Sigmoid colon (tissue), 7 donors: ENCODE measurements at places on chromosomes 16 and 17.

DNA sequence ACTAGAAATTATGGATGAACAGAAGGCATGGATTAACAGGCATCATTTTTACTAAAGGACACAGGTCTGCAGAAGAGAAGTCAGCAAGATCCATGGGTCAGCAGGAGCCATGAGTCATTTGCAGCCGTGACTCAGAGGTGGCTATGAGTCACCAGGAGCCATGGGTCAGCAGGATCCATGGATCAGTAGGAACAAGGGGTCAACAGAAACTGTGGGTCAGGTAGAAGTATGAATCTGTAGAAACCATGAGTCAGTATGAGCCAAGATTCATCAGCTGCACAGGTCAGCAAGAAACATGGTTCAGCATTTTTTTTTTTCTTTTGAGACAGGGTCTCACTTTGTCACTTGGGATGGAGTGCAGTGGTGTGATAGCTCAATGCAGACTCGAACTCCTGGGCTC, 58.2 kb upstream of the HS3ST4 start:
- DNase-seq: no peak

DNA sequence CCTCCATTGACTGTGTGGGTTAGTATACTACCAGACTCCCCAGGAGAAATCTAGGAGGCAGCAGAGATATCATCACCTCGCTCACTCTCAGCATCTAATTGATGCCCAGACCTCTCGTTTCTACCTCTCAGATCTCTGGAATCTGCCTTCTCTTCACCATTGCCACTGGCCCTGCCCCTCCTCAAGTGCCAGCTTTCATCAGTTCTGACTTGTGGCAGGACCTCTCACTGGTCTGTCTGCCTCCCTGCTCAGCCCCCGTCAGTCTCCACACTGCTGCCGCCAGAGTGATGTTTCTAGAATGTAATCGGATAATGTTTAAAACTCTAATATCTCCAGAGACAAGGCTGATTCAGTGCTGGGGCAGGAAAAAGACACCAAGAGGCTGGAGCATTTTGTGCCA, 15.2 kb downstream of the GAN start:
- no peak for DNase-seq

DNA sequence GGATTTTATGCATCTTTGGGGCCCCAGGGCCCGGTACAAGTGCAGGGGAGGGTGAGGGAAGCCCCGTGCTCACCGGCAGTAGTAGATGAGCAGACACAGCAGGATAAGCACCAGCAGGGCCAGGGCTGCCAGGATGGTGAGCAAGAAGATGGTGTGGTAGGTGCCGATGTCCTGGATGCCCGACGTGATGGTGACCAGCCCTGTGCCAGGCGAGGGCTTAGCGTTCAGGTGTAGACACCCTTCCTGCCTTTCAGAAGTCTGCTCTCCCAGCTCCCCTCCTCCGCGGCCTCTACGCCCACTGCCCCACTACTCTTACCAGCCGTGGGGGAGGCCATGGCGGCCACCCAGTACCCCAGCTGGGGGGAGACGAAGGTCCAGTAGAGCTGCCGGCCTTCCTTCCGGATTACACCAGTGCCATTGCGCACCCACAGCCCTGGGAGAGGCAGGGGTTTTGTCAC, 8.0 kb downstream of the FAM171A2 start:
- DNase-seq: no peak

GRCh38 chr17:76174037-76174436, 33.0 kb upstream of the FOXJ1 start:
- DNase-seq: no peak

DNA sequence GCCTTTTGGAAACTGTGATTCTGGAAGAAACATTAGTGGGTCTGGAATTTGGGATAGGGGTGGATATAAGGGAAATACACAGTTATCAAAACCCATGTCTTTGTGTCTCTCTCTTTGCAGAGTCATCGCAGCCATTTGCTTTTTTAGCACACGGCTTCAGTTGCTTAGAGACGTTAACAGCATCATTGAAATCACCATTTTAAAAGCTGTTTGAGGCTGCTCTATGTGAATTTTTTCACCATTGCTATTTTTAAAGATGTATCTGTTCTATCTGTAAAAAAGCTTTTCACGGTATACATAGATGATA, 47.3 kb downstream of the OMG start:
- no peak for DNase-seq

DNA sequence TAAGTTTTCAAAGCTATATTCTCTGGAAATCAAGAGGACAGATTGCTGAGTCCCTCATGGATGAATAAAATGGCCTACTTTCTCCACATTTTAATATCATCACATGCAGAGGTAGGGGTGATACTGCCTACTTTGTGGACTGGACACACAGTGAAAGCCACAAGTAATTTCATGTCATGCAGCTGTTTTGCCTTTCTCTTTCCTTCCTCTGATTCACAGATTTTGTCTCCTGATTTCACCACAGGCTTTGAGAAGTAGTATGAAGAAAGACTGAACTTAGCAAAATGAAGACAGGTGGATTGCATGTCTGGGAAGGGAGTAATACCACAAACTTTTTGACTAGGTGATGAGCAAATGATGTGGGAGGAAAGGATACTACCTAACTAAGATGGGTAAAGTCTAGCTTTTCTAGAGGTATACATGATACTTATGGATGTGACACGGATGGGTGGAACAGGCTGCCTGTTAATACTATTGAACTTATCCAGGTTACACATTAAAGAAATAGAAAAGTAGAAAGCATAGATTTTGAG, 478.4 kb upstream of the GOT2 start:
- DNase-seq: no peak

DNA sequence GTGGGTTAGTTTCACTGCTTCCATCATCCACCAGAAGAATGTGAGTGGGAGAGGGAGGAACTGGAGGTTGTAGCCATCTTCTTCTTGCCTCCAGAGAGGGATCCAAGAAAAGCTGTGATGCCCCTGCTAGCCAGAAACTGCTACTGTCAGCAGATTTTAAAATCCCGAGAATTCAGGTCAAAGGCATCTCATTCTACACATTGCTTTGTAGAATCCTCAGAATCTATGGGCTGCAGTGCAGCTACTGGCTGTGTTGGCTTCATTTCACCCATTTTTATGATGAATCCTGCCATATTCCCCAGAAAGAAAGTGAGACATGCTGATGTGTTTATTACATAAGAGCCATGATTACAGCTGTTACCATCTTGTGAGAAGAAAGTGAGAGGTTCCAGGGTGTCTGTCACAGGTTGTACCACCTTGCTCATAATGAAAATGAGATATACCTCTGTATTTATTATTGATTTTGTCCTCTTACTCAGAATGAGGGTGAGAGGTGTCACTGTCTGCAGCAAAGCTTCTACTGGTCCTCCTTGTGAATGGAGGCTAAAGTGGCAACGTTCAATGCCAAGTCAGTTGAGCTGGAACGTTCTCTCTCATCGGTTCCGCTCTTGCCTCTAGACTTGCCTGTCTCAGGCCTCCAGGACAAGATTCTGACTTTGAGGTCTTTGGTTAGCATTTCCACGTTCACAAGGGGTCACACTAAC, 50.1 kb upstream of the MYH10 start:
- no peak for DNase-seq

DNA sequence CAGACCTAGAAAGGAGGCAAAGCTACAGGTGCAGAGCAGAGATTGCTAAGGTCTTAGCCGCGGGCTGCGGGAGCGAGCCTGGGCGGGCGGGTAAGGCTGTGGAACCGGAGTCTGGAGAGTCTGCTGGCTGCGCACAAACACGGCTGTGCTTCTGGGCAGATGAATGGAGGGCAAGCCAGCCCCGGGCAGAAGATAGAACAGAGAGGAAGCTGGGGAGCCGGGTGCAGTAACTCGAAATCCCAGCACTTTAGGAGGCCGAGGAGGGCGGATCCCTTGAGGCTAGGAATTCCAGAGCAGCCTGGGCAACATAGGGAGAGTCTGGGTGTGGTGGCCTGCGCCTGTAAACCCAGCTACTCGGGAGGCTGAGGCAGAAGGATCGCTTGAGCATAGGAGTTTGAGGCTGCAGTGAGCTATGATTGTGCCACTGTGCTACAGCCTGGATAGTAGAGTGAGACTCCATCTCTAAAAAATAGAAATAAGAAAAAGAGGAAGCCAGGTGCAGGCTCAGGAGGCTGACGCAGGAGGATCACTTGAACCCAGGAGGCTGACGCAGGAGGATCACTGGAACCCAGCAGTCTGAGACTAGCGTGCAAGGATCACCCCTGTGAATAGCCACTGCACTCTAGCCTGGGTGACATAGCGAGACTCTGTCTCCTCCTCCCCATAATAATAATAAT, 56.3 kb downstream of the PITPNC1 start:
- DNase-seq: no peak

DNA sequence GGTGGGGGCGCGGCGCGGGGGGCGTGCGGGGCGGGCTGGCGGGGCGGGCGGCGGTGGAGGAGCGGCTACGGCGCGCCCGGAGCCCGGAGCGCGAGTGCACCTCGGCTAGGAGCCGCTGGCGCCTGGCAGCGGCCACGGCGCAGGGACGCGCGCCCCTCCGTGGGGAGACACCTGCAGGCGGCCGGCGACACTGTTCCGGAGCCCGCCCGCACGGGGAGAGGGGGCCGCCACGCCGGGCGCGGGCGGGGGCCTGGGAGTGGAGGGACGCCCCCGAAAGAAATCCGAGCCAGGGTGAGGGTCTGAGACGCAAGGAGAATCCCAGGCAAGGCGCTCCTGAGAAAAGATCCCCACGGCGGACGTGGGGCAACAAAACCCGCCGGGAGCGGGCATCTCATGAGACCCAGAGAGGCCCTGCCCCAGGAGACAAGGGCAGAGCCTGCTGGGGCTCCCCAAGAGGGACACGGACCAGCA, at the start of gene GSG1L:
Gene GSG1L (minus strand): TSS at position 124 of the 471 bp plus-strand sequence. CDS start 290 bp downstream, outside the sequence.
- DNase-seq: no peak

- no peak for DNase-seq
Measured at GRCh38 chr17:80482555-80483308, 6.3 kb upstream of the NPTX1 start.

DNA sequence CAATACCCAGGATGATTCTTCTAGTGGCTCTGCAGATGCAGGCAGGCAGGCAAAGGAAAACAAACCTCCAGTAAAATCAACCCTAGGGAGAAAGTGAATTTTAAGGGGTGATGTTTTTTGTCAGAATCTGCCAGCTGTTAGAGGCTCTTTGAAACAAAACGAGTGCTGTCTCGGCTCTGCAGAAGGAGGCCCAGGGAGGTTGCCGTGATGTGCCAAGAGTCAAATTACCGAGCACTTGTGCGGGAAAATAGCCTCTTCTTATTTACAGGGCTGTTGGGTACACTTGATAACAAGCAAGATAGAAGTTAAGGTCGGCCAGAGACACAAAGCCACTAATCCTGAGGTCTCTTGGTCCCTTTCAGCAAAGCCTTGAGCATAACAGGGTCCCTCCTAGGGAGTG, 68.9 kb upstream of the EEF2KMT start:
- DNase-seq: no peak

GRCh38 chr16:75252049-75252864, 833 bp upstream of the BCAR1 start:
- peak; percentile 66 for DNase-seq

DNA sequence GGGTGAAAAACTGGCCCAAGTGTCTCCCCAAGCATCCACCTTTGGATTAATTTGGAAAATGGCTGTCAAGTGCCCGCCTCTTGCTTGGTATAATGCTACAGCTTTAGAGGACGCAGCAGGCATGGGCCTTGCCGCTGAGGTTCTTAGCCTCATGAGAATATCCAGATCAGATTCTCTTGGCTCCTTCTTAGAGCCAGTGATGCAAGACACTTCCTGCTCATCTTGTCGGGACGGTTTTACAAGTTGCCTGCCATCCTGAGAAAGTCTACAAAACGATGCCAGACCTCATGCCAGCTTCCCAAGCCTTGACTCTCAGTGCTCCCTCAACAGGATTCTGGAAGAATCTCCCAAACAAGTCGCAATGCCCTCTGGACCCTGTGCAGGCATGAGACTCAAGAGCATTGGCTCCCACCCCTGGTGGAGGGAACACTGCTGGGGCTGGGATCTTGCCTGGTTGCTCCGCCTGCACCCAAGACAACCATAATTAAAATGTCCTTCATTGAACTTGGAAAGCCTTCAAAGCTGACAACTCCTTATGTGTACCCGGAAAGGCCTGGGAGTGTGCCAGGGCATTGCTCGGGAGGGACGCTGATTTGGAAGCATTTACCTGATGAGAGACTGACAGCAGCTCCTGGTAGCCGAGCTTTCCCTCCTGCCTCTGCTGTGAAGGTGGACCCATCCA, 25.8 kb upstream of the STH start:
- DNase-seq: peak; percentile 85
